ENCODE measurements at places on chromosomes 6 and 20.

DNA sequence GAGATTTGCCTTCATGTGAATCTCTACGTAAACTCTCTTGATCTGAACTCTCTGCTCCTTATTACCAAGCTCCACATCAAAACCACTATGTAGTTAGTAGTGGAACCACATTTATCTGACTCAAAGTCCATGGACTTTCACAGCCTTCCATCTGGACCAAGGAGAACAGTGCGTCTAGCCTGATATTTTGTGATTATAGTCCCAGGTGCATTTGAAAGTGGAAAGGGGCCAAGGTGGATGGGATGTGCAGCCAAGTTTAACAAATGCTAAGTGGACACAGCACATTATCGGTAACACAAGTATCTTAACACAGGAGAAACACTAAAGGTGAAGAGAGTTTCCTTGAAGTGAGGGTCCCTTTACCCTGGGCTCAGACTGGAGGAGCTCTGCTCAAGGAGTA lies 281.2 kb upstream of the SGK1 start:
- H3K4me3 ChIP-seq: no peak overlapping the region
- no peak overlapping the region for H3K27ac ChIP-seq
- DNase-seq: no peak
- no peaks in the 10 kb centered on the region for H3K4me1 ChIP-seq
- no peaks in the 10 kb centered on the region for H3K36me3 ChIP-seq
- no peaks in the 10 kb centered on the region for H3K27me3 ChIP-seq

DNA sequence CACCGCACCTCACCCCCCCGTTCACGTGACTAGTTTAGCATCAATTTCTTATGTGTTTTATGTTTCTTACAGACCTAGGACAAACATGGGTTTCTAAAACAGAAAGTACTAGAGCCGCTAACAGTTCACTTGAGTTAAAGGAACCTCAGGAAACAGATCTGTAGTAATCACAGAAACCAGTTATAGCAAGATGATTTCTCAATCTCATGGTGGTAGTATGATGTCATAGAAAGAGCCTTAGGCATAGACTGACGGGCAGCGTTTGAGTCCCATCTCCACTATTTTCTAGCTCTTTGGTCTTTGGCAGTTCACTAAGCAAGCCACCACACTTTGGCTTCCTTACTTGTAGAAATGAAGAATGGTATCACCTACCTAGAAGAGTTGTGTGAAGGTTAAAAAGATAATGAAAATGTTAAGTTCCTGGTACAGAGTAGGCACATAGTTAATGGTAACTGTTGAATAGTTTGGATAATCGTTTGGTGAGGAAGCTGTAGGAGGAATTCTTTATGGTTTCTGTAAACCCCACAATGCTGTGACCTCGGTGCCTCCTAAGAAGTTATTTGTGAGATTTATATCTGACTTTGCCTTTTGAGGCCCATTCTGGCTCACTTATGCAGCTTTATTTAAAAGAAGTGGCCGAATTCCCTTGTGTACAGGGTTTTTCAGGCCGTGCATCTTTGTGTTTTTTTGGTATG lies 21.3 kb downstream of the CTNNBL1 start:
- H3K36me3 ChIP-seq: no peaks in the 10 kb centered on the region
- no peak for DNase-seq
- no peak overlapping the region for H3K27ac ChIP-seq
- no peak overlapping the region for H3K4me3 ChIP-seq
- no peaks in the 10 kb centered on the region for H3K27me3 ChIP-seq

DNA sequence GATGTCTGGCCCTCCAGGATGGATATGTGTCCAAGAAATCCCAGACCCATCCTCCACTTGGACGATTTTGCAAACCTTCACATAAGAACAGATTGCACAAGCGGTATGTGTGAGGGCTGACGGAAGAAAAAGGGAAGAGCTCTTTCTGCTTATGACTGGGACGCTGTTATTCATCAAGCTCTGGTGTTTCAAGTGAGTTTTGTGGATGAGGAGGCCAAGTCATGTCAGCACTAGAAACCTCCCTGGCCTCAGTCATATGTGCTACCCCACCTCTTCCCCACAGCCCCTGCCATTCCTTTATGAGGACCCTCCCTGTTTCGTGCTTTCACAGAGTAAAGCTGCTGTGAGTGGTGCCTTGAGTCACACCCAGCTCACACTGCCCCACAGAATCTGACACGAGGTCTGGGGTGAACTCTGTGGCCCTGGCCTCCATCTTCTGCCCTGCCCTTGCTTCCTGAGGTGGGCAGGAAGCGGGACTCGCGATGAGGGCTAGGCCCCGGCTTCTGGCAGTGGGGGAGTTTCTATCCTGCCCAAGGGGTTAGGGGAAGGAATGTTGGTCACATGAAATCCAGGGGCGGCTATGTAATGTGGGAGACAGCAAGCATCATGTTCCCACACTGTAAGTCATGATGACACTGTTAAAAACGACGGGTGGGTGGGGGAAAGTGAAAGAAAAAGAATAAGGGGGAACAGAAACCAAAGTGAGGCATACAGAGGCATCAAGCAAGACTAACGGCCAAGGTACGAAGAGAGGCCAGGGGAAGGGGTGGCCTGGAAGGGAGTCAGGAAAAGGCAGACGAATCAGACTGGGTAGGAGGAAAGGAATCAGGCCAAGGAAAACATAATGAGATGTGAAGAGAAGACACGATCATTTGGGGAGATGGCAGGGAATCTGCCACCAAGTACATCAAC lies 78.1 kb downstream of the PRDM1 start:
- peaks cover 23% of the 10 kb centered on the region for H3K4me1 ChIP-seq
- H3K27me3 ChIP-seq: no peaks in the 10 kb centered on the region
- H3K36me3 ChIP-seq: no peaks in the 10 kb centered on the region

DNA sequence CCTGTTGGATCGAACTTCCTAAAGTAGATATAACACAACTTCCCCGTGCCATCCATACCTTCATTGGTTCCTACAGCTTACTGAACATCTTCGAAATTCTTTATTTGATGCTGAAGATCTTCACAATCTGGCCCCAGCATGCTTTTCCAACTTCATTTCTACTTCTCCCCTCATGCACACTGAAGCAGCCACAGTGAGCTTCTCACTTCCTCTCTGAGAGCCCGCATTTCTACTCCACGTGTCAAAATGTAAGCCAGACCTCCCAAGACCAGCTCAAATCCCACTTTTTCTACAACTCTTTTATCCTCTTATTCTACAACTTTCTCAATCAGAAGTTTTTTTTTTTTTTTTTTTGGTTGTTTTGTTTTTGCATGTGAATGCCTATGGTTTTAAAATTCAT lies 254.7 kb downstream of the GMPR start:
- no peaks in the 10 kb centered on the region for H3K36me3 ChIP-seq
- no peak overlapping the region for H3K4me3 ChIP-seq
- DNase-seq: no peak
- H3K4me1 ChIP-seq: peaks cover 30% of the 10 kb centered on the region
- no peak overlapping the region for H3K27ac ChIP-seq

DNA sequence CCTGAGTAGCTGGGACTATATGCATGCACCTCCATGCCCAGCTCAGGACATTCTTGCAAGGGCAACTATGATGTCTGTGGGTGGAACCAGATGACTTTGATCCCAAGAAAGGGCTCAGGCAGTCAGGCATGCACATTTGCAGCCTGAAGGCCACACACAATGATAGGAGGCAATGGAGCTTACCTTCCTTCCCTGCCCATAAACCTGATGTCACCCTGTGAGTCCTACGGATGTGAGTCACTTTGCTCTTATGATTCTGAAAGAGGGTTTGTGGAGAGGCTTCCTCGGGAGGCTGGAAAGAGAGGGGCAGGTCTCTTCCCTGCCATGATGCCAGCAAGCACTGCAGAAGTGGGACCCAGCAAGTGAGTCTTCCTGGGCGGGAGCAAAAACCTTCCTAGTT lies 202.4 kb downstream of the LY86 start:
- H3K27ac ChIP-seq: no peak overlapping the region
- H3K36me3 ChIP-seq: no peaks in the 10 kb centered on the region
- H3K27me3 ChIP-seq: no peaks in the 10 kb centered on the region
- no peak for DNase-seq
- no peak overlapping the region for H3K4me3 ChIP-seq

GRCh38 chr6:47680051-47680450 lies 18.3 kb upstream of the ADGRF4 start:
- H3K36me3 ChIP-seq: no peaks in the 10 kb centered on the region
- DNase-seq: no peak
- no peak overlapping the region for H3K27ac ChIP-seq
- H3K4me1 ChIP-seq: no peaks in the 10 kb centered on the region
- no peak overlapping the region for H3K4me3 ChIP-seq

DNA sequence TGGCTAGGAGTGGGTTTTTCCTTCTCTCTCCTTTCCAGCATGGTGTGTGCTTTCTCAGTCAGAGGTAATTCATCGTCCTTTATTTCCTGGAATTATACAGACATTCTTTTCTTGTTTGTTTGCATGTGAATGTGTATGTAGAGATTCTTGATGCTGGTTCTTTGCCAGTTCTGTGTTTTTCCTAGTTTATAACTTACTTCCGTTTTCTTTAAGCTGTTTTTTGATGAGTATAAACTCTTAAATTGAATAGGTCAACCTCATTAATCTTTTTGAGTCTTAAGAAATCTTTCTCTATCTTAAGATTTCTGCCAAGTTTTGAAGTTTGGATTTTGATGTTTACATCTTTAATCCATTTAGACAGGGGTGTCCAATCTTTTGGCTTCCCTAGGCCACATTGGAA lies 38.7 kb downstream of the IGF2R start:
- H3K4me3 ChIP-seq: no peak overlapping the region
- H3K27ac ChIP-seq: no peak overlapping the region
- peaks cover 7% of the 10 kb centered on the region for H3K4me1 ChIP-seq
- H3K27me3 ChIP-seq: no peaks in the 10 kb centered on the region

- H3K27me3 ChIP-seq: no peaks in the 10 kb centered on the region
- H3K4me3 ChIP-seq: peak overlapping the region; percentile 93
- no peaks in the 10 kb centered on the region for H3K36me3 ChIP-seq
These were observed 815 bp downstream of the UTRN start for GRCh38 chr6:144285798-144286502.

DNA sequence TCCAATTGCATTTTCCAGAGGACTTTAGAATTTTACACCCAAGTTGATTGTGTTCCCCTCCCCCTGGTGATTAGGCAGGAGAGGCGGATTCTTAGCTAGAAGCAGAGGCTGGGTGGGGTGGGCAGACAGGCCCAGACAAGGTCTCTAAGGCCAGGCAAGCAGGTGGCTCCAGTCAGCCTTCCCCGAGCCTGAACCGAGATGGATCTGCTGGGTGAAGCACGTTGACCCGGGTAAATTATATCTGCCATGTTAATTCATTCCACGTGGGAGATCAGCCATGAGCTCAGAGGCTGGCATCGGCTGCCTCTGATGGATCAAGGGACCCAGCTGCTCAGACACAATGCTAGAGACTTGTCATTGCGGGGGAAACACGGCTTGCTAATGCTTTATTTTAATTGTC lies 159.5 kb upstream of the MAFB start:
- DNase-seq: no peak
- no peaks in the 10 kb centered on the region for H3K4me1 ChIP-seq
- no peak overlapping the region for H3K4me3 ChIP-seq
- no peaks in the 10 kb centered on the region for H3K27me3 ChIP-seq
- H3K36me3 ChIP-seq: no peaks in the 10 kb centered on the region

DNA sequence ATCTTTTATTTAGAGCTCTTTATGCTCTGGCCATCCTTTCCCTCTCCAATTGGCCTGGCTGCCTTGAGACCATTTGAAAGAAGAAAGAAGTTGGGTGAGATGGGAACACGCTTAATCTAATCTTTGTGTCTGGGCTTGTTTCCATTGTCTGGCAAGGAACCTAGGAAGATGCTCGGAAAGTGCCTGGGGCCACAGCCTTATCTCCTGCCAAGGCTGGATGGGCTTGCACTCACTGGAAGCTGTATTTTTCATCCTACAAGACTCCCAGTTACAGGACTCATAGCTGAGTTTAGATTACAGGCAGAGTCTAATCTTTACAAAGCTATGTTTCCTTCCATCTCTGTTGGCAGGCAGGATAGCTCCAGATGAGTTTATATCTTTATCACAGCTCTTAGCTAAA lies 33.1 kb upstream of the CDYL start:
- no peaks in the 10 kb centered on the region for H3K36me3 ChIP-seq
- H3K27ac ChIP-seq: no peak overlapping the region
- no peaks in the 10 kb centered on the region for H3K4me1 ChIP-seq

DNA sequence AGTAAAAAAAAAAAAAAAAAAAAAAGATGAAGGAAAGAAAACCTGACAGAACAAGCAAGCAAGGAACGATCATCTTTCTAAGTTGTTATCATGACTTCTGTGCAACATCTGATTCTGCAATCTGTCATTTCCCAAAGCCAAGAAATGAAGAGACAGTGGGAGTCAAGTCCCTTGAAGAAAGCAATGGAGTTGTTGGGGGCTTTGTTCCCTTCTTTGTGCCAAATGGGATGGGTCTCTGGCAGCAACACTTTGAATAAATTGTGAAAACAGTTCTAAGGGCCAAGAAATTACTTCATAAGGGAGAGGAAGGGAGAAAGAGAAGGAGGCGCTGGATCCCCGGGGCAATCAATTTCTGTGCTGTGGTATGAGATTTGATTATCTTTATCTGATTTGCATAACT lies 33.3 kb upstream of the RSPO3 start:
- DNase-seq: peak; percentile 74
- no peaks in the 10 kb centered on the region for H3K4me1 ChIP-seq
- no peaks in the 10 kb centered on the region for H3K36me3 ChIP-seq

DNA sequence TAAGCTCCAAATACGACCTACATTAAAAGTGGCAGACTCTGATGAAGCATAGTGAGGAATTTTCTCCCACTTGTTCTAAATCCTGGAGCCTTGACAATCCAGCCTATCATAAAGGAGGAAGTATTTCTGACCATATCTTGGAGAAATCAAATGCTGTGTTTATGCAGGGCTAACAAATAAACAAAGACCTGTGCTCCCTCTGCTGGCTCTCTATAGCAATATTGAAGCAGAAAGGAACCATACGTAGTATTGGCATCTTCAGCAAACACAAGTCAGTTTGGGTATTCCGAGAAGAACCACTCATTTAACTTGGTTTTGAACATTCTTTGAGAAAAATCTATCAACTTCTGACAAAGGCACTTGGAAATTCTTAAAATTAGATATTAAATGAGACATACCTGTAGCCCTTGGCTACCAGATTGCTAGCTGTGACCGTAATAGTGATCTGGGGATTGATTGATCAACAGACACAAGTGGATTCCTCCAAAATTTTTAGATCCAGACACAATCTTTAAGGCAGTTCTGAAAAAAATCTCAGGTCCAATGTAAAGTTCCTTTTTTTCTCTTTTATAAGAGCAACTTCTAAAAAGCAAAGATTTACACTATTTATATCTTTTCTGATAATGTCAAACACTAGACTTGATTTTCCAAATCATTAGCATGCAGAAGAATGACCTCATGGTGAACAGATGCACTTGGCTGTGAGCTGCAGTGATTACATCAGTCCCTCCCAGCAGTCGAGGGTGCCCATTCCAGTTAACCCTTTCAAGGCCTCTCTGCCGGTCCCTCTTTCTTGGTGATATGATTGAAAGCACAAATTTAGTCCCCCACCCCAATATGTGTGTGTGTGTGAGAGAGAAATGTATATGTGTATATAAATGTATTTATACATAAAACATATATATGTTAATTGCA lies 40.2 kb downstream of the INSM1 start:
- no peak overlapping the region for H3K27ac ChIP-seq
- H3K4me3 ChIP-seq: no peak overlapping the region
- peaks cover 7% of the 10 kb centered on the region for H3K4me1 ChIP-seq
- H3K27me3 ChIP-seq: no peaks in the 10 kb centered on the region
- H3K36me3 ChIP-seq: no peaks in the 10 kb centered on the region
- no peak for DNase-seq

GRCh38 chr6:67759001-67759400 lies 876.1 kb upstream of the ADGRB3 start:
- H3K36me3 ChIP-seq: no peaks in the 10 kb centered on the region
- no peak overlapping the region for H3K27ac ChIP-seq
- no peak overlapping the region for H3K4me3 ChIP-seq
